ENCODE measurements at places on chromosomes 16 and 17. TPM values are rescaled to one million over a fixed set of nuclear protein-coding genes. Genes with fewer than 3 reads are reported as not detected.

DNA sequence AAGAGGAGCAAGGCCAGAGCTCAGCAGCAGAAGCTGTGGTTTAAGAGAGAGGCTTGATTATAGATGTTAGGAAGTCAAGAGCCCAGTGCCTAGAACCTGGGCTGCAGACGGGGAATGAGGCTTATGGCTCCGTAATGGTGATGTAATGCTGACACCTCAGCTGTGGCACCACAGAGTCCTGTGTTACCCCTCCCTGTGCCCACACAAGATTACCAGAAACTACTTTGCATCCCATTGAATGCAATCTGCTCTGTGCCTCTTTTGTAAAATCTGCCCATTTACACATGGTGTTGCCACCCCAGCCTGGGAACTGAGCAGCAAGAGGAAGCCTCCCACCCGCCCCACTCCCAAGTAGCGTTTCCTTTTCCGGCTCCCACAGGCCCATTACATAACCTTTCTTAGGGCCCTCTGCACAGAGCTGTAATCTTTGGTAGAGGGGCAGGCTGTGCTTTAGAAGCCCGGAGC, 57.0 kb downstream of the PITPNC1 start:
- no peak for DNase-seq

DNA sequence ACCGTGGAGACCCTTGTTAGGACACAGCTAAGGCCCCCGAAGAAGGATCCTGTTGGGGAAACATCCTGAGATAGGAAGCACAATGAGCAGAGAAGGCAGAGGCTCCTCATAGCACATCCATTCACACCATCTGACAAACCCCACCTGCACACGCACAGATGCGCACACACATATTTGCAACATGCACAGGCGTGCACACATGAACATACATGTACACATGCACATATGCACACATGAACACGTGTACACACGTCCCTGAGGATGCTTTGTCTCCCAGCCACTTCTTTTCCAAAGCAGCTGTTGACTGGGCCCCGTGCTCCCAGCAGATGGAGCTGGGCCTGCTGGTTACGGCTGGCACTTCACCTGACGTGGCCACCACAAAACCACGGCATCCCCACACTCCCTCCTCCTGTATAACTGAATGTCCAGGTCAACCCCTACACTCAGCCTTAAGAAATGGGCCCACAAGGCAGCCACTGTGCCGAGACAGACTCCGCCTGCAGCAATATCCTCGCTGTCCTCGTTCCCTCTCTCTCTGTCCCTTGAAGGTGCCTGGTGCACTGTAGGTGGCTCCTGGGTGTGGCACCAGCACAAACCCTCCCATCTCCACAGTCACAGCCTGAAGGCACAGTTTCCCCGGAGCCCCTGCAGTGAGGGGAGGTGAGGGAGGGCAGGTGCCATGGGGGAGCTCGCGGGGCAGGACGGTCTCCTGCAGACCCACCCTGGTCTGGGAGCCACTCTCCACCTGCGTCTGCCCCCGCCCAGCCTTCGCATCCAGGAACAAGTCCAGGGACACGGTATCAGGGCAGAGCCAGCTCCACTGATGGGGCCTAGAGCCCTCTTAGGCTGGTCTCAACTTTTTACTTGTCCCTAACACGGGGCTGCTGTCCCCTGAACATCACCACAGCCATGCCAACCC, 183.0 kb downstream of the RBFOX3 start:
- DNase-seq, result no peak

DNA sequence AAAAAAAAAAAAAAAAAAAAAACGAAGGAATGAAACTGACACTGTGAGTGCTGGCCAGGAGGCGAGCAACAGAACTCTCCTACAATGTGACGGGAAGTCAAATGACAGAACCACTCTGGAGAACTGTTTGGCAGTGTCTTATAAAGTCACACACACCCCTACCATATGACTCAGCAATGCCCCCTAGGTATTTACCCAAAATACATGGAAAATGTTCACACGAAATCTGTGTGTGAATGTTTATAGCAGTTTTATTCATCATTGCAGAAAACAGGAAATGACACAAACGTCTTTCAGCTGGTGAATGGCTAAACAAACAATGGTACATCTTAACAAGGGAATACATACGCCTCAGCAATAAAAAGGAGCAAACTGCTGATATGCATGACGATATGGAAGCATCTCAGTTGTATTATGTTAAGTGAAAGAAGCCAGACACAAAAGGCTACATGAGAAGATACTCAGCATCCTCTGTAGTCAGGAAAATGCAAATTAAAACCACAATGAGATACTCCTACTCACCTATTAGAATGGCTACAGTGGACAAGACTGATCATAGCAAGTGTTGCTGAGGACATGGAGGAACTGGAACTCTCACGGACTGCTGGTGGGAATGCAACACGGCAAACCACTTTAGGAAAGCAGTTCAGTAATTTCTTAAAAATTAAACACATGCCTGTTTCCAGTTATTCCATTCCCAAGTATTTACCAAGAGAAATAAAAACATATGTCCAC, 74.7 kb downstream of the TBC1D16 start:
- no peak for DNase-seq

DNA sequence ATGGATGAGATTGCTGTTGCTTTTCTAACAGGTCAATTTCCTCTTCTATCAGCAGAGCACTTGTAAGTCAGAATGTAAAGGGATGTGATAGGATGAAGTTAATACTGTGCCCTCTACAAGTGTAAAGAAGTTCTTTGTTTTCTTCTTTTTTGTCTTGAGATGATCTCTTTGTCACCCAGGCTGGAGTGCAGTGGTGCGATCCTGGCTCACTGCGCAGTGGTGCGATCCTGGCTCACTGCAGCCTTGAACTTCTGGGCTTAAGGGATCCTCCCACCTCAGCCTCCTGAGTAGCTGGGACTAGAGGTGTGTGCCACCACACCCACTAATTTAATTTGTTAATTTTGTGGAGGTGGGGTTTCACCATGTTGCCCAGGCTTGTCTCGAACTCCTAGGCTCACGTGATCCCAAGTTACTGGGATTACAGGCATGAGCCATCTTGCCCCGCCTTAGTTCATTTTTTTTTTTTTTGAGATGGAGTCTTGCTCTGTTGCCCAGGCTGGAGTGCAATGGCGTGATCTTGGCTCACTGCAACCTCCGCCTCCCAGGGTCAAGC, 21.6 kb upstream of the KPNB1 start:
- DNase-seq, result no peak

DNA sequence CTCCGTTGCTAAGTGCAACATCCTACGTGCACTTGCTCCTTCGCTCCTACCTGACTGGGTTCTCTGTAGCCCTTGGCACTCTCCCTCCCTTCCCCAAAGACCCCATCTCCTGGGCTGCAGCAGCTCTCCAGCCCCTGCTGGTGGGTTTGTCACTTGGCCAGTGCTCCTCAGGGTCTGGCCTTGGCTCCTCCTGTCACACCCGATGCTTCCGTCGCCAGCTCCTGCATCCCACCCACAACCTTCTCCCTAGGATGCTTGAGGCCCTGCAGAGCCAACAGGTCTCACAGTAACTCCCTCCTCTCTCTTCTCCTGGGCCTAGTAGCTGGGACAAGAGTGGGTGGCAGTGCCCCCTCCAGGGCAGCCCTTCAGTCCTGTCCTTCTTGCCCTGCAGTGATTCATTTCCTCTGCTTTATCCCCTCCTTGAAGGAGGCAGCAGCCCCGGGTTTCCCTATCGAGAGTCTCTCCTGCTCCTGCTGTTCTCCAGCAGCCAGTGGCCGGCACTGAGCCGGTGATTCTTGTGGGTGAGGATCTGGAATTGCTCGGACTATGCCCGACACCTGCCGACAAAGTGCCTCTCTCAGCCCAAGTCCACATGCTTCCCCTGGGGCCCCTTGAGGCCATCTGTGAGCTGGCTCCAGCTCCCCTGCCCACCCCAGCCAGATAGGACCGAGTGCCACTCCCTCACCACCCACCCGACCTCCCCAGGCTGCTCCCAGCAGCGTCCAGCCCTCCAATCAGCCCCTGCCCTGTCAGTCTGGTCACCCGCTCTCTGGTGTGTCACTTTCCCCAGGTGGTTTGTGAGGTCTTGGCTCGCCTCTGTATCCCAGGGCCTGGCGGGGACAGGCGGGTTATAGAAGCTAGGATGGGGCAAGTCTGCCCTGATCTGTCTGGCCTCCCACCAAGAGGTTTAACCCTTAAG, 3.8 kb downstream of the LITAFD start:
- DNase-seq, result no peak

DNA sequence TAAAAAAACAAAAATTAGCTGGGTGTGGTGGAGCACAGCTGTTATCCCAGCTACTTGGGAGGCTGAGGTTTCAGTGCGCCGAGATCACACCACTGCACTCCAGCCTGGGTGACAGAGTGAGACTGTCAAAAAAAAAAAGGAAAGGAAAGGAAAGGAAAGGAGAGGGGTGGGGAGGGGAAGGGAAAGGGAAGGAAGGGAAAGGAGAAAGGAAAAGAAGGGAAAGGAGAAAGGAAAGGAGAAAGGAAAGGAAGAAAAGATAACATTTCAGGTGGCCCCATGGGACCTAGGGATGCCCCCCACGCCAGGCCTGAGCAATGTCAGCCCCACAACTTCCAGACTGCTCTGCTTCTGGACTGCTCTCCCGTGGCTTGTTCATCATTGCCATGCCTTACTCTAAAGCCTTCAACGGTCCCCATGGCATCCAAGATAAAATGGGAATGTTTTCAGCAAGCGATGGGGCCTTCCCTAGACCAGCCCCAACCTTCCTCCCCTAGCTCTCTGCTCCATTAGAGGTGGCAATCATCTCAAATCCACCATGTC, 36.8 kb downstream of the DDX19A start:
- no peak for DNase-seq

DNA sequence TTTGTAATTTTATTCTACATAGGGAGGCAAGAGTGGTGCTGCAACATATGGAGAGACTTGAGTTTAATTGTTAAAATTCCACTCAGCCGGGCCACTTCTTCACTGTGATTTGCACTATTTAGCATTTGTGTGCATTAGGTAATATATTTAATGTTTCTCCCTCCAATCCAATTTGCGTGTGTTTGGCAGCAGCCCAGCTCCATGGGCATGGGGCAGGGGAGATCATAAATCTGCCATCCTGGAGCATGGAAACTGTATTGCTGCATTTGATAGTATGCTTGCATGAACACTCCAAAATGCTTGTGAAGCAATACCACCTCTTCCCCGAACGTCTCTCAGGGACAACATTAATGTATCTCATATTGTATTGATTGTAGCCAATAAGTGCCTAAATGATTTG, 339.1 kb upstream of the RBFOX1 start:
- DNase-seq, result no peak

- DNase-seq, result no peak
Measured at GRCh38 chr16:69077251-69077650, 28.2 kb upstream of the HAS3 start.

The GINS3 gene
- polyA plus RNA-seq, result 1.5 TPM

The WDR90 gene
- 5.9 TPM for polyA plus RNA-seq

The C16orf74 gene
- polyA plus RNA-seq, result 0.75 TPM

The NSMCE1 gene
- 39.0 TPM for polyA plus RNA-seq

The SEC14L5 gene
- 0.03 TPM for polyA plus RNA-seq

The PYY gene
- polyA plus RNA-seq, result not detected

The MEIOB gene
- polyA plus RNA-seq, result 0.33 TPM
